NCI-H1436 (cell line): ENCODE measurements at places on chromosomes 7 and 10.

DNA sequence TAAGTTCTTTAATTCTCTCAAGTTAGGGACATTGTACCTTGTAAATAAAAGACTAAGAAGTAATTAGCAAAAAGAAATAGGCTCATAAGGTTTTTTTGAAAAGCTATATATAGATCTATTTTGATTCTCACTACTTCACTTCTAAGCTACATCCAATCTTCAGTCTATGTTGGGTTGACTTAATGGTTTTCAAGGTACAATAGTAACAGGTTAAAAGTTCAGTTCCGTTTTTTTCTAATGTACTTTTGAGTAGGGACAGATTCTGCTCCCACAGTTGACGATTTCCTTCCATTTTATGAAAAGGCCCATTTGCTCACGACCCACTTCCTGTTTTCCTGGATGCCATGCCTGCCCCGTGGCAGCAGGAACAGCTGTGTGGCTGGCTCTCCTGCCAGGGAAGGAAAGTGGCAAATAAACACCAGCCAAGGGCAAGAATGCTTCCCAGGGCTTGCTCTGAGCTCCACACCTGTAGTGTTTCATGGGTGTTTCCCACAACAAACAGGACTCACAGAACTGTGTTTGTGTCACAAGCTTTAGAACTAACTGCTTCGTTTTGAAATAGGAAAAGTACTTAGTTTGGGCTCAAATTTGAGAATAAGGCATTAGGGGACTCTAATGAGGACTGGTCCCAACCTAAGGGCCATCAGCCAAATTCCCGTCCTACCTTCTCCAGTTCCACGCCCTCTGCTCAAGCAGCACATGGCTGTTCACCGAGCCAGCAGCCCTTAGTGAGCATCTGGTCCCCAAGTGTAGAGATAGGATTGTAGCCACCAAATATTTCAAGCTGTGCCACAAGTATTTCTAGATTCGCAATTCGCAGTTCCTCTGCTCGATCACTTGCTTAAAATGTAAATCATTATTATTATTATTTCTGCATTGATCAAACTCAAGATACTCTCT, 240.7 kb downstream of the COBL start:
- DNase-seq, result no peak

- no peak for DNase-seq
Observed at GRCh38 chr10:34698979-34699378, 116.1 kb downstream of the PARD3 start.

- DNase-seq, result peak; percentile 88
Observed at GRCh38 chr10:123043409-123043925, 34.7 kb downstream of the ACADSB start.

DNA sequence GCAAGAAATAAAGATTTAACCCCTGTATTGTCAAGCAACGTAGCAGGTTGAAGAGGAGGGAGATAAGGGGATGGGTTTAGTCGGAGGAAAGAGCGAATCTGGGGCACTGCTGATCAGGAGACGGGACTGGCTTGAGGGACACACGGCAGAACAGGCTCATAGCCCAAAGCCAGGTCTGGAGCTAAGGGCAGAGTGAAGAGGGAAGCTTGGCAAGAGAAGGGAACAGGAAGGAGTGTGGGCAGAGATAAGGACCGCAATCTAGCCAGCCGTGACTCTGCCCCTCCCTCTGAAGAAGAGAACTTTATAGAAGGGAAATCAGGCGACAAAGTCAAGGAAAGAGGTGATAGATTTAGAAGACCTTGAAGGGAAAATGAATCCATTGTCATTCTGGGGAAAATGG, 67.6 kb downstream of the CAV1 start:
- no peak for DNase-seq

DNA sequence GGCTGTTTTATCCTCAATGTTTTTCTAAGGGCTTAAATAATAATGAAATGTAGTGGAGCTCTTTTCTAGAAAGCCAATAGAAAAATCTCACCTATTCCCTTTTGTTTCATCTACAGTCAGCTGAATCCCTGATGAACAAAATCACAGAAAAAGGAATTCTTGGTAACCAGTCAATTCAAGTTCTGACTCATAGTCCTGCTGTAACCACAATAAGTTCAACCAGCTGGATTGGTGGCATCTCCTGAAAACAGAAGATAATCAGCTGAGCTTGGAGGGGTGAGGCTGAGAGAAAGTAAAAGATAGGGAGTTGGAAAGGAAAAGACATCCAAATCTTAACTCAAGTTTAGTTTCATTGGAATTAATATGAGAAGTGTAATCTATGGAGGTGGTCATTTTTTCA, 772.1 kb downstream of the CCSER2 start:
- no peak for DNase-seq

- DNase-seq, result no peak
Observed at GRCh38 chr10:27660711-27661110, 84.9 kb downstream of the MKX start.

GRCh38 chr10:35667270-35667889, 25.3 kb upstream of the FZD8 start:
- DNase-seq, result no peak

DNA sequence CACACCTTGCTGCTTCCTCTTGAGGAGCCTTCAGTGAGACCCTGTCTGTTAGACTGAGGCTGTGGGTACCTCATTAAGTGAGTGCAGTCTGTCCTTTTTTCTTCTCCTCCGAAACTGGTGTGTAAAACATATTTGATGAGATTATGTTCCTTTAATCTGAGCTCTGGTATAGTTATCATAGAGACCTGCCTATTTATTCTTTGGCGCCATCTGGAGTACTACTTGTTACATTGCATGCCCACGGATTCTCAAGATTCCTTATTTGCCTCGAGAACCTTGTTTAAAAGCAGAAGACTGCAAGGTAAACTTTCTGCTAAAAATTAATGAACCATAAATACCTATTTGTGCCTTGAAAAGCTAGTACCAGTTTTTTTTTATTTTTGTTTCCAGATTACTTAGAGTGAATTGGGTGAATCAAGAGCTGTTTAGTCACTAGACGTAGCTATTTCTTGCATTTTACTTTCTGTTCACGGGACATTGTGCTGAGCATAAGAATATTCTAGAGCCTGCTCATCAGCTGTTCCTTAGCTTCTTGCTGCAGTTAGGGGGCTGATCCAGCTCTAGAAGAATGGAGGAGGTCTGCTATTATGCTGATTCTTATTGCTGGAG, 16.9 kb upstream of the STMP1 start:
- DNase-seq, result peak; percentile 2

DNA sequence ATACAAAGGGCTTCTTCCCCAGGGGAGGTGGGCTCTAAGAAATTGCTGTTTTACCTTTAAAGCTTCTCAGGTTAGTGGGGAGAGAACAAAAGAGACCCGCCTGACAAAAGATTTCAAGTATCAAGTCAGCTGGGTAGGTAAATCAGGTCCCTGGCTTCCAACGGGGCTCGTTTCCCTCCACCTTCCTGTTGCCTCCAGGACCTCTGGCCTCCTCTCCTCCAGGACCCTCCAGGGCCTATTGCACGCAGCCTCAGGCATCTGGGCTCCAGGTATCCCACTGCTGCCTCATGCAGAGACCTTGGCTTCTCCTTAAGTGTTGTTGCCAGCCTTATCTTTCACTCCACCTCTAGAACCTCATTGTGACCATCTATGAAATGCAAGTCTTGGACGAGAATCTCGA, 2.9 kb downstream of the BNIP3 start:
- no peak for DNase-seq

DNA sequence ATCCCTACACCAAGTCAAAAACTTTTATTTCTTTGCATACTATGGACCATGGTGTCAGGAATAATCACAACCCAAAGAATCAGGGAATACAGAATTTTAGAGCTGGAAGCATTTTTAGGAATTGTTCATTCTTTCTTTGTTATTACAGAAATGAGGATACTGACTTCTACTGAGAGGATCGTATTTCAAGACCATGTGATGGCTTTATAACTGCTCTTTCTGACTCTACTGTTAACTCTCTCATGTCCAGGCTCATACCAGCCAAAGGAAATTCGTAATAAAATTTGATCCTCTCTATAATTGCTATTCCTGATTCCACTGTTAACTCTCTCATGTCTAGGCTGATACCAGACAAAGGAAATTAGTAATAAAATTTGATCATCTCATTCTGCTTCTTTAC, 1050.9 kb upstream of the C7orf33 start:
- no peak for DNase-seq

- no peak for DNase-seq
Observed at GRCh38 chr7:51977913-51978312, 661.3 kb upstream of the COBL start.

DNA sequence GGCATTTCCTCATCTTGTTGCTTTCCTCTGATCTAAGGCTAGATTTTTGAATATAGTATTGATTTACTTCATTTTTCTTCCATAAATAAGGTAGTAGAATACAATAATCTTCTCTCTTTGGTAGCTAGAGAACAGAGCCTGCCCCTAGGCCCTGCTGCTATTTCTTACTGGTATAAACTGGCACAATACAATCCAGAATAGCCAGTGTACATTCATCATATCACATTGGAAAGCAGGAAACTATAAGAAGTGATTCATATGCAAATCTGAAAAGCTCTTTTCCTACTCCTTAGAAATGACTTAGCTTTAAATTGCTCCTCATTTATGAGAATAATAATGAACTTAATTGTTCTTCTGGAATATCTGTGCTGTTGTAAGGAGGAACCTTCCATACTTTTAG, 100.2 kb downstream of the KCND2 start:
- no peak for DNase-seq

- DNase-seq, result no peak
Observed at GRCh38 chr10:35089611-35090161, 455 bp downstream of the CUL2 start.

GRCh38 chr7:32588657-32589056, 93.4 kb downstream of the AVL9 start:
- no peak for DNase-seq

DNA sequence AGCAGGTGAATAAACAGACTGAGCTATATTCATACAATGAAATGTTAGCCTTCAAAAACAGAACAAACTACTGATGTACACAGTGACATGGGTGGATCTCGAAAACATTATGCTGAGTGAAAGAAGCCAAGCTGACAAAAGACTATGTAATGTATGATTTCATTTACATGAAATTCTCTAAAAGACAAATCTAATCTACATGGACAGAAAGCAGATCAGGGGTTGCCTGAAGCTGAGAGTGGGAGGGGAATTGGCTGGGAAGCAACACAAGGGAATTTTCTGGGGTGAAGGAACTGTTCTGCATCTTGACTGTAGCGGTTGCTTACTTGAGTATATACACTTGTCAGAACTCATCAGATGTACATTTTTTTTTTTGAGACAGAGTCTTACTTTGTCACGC, 121.7 kb upstream of the SVIL start:
- DNase-seq, result no peak

DNA sequence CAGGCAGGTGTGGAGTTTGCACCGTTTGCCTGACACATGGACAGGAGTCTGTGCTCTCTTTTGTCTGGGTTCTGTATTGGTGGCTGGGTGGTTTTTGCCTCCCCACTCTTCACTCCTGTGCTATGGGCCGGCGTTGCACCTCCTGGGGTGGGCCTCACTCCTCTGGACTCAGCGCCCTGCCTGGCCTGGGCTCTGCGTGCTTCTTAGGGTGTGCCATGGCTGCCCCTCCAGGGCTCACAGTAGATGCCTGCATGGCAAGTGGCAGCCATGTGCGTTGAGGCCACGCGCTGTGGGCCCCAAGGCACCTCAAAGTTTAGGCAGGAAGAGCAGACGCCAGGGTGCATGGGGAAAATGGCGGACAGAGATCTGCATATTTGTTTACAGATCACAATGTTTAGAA, 319.8 kb downstream of the ADARB2 start:
- DNase-seq, result no peak

- no peak for DNase-seq
Observed at GRCh38 chr7:651032-651728, 75.3 kb upstream of the DNAAF5 start.

DNA sequence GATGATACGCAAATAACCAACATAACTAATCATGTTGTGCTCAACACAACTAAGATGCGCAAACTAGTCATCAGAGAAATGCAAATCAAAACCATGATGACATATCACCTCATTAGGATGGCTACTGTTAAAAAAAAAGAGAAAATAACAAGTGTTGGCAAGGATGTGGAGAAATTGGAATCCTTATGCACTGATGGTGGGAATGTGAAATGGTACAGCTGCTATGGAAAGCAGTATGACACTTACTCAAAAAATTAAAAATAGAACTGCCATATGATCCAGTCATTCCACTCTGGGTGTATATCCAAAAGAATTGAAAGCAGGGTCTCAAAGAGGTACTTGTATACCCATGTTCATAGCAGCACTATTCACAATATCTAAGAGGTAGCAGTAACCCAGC, 42.9 kb downstream of the SLIT1 start:
- no peak for DNase-seq

GRCh38 chr10:10626734-10627133, 390.9 kb upstream of the CELF2 start:
- no peak for DNase-seq

GRCh38 chr7:79692015-79692414, 238.5 kb upstream of the MAGI2 start:
- DNase-seq, result no peak

DNA sequence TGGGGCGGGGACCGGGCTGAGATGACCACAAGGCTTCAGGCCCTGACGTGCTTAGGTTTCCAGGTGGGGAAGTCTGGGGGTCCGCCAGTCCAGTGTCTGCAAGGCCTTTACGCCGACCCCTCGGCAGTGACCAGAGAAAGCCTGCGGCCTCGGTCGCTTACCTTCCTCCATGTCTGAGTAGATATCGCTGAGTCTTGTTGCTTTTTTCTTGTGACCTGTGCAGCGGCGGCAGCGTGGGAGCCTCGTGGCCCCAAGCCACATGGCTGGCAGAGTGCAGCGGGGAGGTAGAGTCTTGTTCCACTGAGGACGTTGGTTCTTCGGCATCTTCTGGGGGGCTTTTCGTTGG, 329 bp downstream of the NOLC1 start:
- no peak for DNase-seq

DNA sequence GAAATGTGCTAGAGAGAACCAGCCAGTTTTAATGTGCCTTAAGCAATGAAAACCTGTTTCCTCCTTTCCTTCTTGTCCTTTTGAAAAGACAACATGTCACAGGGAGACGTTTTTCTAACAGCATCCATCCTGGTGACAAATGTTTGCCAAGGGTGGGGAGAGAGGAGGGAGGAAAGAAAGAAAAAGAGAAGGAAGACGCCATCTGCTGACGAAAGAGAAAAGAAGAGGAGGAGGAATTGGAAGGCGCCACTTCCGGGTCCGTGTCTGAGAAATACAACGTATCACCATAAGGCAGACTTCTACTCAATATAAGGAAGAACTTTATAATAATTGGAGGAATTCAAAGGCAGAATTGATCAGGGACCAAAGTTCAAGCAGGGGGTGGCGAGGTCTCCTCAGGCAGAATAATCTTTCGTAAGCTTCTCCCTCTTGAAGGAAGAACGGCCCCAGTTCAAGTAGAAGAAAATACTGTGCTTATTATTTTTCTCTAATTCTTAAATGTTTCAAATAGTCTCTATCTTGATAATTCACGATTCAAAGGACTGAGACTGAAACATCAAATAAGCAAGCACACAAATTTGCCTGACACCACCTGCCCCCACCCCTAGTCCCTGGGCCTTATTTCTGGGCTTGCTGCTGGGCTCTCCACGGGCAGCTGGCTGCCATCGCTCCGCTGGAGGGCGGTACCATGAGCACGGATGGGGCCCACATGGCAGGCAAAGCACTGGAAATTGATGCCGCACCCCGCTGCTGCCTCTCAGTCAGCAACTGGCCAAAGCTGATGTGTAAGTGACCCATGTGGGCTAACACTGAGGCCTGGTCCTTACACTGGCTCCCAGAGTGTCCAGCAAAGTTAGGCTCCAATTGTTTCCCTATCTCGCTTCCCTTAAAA, 273.7 kb upstream of the KLF14 start:
- DNase-seq, result peak; percentile 51
